Suppressor macrophage (primary cell): ENCODE measurements at places on chromosomes 12 and 14.
A peak's percentile ranks its signal among the peaks of the same experiment; 100 is the strongest.

GRCh38 chr12:117850048-117850447 lies 118.7 kb downstream of the KSR2 start:
- DNase-seq, result peak; percentile 42

- DNase-seq, result peak; percentile 77
These were observed 63.1 kb downstream of the ARL6IP4 start for GRCh38 chr12:123043536-123044001.

GRCh38 chr12:3215410-3215975 lies 138.3 kb downstream of the TSPAN9 start:
- no peak for DNase-seq

DNA sequence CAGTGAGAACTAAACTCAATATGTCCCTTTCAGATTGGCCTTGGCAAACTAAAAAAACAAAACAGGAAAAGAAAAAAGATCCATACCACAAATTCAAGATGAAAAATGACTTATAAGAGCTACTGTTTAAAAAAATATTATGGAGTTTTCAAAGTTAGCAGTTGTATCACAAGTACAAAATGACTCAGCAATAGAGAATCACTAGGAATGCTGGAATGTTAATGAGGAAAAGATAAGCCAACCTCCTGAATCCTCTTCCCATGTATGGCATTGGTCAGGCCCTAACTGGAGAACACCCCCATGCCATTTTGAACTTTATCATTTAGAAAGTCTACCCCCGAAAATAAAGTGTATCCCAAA lies 62.2 kb downstream of the PPP1R36 start:
- DNase-seq, result no peak

DNA sequence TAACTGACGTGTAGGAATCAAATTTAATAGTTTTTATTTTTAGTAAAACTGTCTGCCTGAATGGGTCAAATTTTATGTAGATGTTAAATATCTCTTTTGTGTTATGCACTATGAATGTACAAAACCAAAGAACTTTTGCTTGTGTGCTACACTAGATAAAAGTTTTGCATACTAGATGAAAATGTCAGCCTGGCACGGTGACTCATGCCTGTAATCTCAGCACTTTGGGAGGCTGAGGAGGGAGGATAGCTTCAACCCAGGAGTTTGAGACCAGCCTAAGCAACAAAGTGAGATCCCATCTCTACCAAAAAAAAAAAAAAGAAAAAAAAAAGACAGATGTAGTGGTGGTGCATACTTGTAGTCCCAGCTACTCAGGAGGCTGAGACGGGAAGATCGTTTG lies 11.1 kb downstream of the AEBP2 start:
- no peak for DNase-seq

- DNase-seq, result no peak
These were observed 74.6 kb downstream of the CCDC88C start for GRCh38 chr14:91343051-91343450.

GRCh38 chr14:104085032-104085888 lies at the start of gene ASPG:
Gene ASPG, plus strand, starts transcription at chr14:104085700. Its CDS starts 71 bp downstream, at chr14:104085771.
- peak; percentile 13 for DNase-seq

DNA sequence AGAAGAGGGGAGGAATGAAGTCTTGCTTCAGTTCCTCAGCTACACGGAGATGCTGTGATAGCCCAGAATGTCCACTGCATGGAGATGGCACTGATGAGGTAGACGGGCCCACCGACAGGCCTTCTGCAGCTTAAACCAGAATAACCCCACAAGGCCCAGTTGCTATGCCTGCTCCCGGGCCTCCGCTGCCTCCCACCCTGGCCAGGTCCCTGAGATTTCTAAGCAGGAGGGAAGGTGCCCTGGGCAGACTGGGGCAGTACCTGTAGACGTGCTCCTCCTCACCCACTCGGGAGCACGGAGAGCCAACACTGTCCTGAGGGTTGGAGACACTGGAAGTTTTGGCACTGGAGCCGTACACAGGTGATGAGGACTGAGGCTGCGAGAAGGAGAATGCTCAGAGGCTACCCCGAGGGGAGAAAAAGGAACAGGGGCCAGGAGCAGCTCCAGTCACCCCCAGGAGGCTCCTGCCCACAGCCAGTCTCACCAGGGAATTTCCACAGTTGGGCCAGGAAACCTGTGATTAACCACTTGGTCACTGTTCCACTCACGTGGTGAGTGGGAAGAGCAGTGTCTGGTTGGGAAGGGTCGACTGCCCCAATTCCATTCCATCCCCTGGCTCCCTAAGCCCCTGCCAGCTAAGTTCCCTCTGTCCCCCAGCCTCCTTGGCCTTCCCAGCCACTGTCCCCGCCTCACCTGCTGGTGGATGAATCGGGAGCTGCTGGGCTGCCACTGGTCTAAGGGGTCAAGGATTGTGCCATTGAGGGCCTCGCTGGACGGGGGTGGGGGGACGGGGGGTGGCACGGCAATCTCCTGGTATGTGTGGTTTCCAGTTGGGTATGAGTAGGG lies 22.8 kb upstream of the RPLP0 start:
- DNase-seq, result peak; percentile 14

DNA sequence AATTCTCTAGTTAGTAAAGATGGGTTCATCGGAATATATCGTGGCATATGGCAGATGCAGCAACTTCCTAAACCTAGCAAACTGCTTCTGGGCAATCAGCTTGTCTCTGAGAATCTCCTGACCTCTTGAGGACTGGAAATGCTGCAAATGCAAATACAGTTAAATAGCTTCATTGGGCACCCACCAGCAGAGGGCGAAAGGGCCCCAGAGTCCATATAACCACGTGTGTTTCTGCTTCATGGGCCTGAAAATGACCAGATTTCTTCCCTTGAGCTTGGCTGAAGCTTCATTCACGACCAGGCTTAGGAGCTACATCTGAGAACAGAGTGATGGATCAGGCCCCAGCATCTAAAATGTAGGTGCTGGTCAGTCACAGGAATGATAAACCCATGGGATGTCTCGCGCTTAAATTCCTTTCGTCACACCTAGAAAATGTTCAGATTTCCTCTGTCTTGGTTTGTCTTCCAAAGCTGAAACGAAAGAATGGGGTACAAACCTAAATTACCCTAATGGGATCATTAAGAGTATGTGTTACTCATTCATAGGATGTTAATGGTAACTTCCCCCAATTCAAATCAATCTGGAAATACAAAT lies 1482.5 kb upstream of the TMEM132C start:
- peak; percentile 54 for DNase-seq

DNA sequence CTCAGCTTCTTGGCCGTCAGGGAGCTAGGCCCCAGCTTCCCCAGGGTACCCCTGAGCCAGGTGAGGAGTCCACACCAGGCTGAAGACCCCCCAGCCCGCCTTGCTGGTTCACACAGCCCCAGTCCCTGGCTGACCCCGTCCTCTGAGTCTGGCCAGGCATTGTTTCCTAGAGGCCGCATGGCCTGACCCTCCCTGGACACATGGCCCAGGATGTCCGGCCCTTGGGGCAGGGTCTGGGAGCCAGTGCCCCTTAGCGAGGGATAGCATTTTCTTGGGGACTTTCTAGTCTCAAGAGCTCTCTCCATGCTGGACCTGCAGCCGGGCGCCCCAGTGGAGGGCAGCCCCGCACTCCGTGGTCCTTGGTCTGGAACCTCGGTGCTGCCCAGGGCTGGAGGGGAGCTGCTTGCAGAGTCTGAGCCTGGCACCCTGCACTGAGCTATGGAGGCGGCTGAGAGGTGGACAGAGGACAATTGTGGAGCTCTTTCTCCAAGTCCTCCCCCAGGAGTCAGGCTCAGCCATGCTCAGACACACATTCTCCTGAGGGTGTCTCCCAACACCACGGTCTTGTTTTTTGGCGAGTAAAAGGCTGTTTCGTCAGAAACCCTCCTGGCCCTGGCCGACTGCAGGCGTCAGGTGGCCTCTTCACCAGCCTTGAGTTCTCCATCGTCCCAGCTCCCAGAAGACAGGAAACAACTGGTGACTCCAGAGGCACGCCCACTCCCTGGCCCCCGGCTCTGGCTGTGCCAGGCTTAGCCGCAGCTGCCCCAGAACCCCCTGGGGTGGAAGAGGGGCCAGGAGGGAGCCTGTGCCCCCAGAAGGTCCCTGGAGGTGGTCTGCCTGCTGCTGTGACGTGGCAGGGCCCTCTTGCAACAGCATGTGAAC lies 17.6 kb upstream of the CRIP2 start:
- DNase-seq, result no peak

- peak; percentile 83 for DNase-seq
These were observed 72.6 kb upstream of the NCOR2 start for GRCh38 chr12:124640056-124640455.

DNA sequence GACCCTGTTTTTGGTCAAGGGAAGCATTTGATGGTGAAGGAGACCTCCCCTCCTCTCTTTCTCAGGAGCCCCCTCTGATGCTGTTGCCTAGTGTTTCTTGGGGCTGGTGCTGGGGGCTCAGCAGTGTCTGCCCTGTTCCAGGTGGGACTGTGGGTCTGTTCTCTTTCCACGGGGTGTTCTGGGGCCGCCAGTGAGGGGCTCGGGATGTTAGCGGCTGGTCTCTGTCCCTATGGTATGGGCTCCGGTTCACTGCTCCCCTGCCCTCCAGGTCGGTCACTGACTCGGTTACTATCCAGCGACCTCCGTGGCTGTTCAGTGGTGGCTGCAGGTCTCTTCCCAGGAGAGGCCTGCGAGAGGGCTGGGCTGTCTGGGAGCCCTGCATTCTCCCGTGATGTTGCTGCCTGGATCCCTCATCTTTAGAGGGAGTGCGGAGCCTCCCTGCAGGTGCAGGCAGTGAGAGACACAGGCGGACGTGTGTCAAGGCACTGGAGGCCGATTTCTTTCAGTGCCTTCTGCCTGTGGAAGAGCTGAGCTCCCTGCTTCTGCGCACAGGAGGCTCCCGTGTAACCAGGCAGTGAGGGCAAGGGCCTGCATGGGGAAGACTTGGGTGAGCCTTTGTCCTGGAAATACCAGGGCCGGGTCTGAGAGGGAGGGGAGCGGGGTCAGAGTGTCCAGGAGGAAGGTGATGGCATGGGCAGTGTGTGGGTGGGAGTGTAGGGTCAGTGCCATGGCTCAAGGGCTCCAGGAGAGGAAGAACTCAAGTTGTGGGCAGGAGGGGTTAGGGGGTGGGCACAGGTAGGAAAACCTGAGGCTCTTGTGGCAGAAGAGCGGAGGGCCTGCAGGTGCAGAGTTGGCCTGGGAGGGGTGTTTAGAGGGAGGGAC lies 362.6 kb downstream of the TMEM121 start:
- no peak for DNase-seq

GRCh38 chr12:6867413-6868210 lies at the start of gene TPI1:
Gene TPI1, plus strand, starts transcription at chr12:6867531. Its CDS starts 36 bp downstream, at chr12:6867567.
- peak; percentile 96 for DNase-seq
